ENCODE measurements at places on chromosomes 1 and 21.

GRCh38 chr1:40872276-40872675, 10.1 kb upstream of the CITED4 start:
- DNase-seq: no peak

GRCh38 chr1:229716069-229716468, 90.0 kb downstream of the URB2 start:
- no peak for DNase-seq

DNA sequence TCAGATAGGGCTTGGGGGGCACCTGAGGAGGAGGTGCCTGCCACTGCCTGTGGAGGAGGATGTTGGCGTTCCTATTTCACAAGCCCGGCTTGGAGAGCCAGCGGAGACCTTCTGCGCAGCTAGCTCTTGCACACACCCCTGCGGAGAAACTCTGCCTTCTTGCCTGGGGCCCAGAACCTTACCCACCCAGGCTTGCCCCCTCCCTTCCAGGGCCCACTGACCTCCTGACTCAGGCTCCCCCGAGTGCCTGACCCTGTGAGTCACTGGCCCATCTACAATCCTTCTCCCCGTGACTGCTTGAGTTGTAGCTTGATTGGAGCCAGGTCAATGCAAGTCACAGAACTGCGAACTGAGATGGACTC, 3.4 kb downstream of the HES2 start:
- DNase-seq: no peak

DNA sequence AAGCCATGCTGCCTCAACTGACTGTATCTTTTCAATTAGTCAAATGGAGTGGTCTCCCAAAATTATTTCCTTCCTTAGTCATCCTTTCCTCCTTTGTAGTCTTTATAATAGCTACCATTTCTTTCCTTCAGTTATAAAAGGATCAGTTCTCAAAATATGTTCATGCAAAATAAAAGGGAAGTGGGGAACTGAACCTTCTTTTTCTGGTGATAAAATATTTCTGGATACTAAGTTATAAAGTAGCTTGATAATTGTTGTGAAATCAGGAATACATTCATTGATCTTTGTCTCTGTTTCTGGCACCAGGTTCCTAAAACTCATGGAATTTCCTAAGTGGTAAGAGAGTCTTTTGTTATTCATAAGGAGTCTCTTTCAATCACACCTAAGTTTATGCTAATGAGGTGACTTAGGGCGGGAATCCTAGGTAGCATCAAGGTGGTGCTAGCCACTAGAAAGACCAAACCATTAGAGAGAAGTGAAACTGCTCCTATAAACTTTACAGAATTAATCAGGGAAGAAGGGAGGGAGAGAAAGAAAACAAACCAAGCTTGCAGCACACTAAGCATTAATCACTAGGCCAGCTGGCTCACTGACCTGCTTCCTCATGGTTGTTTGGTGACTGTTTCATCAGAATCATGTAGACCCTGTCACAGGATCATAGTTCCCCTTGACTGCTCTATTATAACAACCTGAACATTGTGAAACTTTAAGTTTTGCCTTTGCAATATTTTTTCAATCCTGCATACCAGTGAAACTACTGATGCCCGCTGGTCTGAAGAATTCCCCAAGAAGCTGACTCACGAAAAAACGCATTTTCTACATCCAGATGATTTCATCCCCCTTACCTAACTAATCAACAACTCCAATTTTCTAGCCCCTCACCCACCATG, 161.6 kb upstream of the PTBP2 start:
- DNase-seq: no peak

DNA sequence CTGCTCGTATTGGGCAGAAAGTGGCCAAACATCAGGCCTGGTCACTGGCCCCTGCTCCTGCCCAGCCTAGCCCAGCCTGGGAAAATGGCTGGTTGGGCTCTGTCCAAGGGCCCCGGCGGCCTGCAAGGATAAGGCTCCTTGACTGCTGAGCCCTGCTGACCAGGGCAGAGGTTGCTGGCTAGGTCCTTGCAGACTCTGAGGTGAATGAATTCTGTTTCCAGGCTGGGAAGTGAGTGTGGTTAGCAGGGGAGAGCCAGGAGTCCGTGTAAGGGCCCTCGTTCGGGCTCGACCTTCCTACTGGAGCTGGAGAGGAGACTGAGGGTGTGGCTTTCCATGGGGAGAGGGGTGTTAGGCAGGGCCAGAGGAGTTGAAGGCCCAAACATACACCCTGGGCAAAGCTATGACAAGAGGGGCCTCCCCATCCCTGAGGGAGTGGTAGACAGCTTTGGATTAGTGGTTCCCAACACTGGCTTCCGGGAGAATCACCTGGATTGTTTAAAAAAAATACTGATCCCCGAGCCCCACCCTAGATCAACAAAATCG, 20.6 kb downstream of the CSF1 start:
- no peak for DNase-seq

GRCh38 chr1:184664042-184664660, 90.5 kb downstream of the EDEM3 start:
- DNase-seq: peak; percentile 84

GRCh38 chr1:211259638-211260126, 516 bp downstream of the RCOR3 start:
- DNase-seq: peak; percentile 81

DNA sequence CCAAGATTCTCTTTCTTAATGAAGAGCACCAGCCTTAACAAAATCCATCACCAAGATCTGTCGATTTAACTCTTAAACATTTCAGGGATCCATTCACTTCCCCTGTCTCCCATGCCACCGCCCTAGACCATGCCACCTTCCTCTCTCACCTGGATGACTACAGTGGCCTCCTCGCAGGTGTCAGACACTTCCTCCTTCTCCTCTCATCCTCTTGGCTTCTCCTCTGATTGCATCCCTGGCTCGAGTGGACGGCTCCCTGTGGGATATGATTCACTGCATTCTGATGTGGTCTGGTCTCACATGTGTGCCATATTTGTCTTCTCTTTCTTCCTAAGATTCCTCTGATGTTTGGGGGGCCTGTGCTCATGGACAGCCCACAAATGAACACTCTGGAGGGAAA, 66.4 kb upstream of the KLHDC7A start:
- no peak for DNase-seq

DNA sequence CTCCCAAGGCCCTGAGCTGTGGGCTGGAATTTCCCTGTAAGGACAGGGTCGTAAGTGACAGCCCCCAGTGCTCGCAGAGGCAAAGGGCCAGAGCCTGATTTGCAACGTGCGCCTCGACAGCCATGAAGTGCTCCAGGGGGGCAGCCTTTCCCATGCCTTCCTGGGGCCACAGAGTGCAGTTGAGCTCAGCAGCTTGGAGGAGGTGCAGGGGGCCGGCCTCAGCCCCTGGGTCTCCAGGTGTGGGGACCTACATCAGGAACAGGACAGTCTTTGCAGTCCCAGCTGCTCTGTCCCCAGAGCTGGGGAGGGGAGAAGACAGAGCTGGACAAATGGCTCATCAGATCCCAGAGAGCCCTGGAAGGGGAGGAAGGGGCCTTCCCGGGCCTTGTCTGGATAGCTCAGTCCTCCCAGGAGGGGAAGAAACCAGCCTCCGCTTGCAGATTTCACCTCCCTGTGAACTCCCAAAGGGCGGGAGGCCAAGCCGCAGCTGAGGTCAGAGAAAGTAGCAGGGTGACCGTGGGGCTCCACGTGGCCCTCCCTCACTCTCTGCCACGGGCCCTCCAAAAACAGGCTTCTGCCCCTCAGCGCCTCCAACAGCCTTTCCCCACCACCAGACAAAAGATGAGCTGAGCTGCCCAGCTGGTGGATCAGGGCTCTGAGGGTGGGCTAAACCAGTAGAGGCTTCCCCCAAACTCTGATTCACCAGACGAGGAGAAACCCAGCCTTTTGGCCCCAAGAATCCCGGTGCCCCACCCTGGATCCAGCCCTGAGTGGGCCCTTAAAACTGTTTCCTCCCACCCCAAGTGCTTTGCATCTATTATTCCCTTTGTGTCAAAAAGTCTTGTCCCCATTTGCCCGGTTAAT, 76.5 kb downstream of the DHRS3 start:
- DNase-seq: no peak

GRCh38 chr1:36571106-36571505, 88.4 kb upstream of the CSF3R start:
- DNase-seq: no peak

DNA sequence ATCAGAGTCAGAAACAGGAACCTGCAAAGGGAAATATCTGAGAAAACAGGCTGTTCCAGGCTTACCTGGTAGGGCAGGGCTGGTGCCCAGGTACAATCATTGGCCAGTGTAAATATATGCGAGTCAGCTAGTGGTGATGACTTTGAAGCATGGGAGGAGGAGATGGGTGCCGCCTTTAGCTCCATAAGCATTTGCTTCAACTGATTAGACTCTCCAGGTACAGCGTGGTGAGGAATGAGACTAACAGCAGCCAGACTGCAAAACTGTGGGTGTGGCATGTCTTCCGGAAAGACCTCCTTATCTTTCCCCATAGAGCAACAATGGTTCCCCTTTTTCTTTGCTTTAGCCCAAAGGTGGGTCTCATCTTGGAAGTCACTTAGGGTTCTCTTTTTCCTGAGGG, 137.2 kb downstream of the LRIG2 start:
- no peak for DNase-seq

DNA sequence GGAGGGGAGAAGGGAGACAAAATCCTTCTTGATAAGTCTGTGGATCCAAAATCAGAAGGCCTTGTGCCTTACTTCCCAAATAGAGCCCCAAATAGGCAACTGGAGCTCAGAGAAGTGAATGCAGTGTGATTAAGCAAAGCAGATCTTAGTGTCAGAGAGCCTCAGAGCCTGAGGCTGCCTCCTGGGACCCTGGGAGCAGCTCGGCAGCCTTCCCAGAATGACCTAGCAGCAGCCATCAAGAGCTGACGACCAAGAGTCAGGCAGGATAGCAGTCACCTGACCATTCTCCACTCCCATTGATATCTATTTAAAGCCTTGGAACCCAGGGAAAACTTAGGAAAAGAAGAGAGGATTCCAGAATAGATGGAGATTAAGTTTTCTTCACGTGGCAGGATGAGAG, 78.0 kb upstream of the SMYD2 start:
- DNase-seq: no peak

GRCh38 chr1:32925403-32926162, 24.4 kb upstream of the TMEM54 start:
- peak; percentile 30 for DNase-seq

DNA sequence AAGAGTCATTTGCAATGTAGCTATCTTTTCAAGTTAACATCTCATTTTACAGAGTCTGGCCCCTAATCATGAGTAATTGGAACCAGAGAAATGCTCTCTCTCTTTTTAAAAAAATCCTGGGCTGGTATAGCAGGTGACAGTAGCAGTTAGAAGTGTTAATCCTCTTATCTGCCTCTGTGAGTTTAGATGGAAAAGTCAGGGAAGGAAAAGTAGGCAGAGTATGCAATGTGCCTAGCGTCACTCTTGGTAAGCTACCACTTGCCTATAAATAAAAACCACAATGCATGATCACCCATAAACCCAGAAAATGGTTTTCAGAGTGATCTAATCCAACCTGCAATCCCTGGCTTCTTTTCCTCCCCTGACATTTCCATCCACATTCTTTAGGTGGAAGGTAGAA, 43.2 kb downstream of the UTP25 start:
- DNase-seq: no peak

DNA sequence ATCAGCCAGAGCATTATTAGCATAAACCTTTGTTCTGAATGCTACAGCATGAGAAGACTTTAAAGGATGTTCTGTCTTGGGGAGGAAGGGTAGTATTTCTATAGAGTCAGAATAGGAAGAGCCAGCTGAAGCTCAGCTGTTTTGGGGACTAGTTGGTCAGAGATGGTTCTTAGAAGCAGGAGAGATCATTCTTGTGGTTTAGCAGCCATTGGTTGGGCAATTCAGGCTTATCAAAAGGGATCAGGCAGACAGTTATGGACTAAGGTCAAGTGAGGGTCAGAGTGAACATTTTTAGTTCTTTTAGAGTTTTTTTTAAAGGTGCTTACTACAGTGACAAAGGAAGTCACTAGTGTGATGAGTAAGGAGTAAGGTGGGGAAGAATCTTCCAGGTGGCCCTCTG, 245.5 kb downstream of the RPS6KC1 start:
- DNase-seq: no peak

DNA sequence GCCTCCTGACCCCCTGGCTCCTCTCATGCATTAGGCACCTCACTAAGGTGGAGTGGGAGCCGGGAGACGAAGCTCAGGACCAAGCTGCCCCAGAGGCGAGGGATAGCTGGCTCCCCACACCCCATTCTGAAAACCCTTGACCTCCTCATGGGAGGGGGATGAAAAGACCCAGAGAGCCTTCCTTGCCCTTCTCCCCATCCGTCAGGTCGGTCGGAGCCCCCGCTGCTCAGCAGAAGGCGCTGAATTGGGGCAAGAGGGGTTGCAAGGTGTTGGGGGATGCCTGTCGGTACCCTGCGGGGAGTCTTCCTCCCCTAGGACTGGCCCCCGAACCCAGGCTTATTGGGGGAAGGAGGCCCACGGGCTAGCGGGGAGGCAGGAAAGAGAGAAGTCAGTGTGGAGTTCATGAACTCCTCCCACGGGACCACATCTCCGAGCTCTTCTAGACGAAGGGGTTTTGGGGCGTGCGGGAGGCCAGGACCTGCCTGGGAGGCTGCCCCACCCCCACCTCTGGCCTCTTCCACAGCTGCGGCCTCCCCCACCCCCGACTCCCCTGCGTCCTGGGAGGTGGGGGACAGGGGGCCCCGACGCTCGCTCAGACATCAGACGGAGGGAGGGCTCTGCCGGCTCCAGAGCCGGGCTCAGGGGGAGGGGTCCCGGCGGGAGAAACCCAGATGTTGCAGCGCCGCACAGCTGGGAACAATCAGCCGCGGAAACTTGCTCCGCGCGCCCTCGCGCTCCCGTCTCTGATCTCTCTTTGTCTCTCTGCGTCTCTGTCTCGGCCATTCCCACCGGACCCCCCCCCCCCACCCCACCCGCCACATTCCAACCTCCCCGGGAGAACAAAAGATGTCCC, 719 bp downstream of the MFAP2 start:
- no peak for DNase-seq

- no peak for DNase-seq
Measured at GRCh38 chr1:12615159-12615864, 2.7 kb downstream of the DHRS3 start.

DNA sequence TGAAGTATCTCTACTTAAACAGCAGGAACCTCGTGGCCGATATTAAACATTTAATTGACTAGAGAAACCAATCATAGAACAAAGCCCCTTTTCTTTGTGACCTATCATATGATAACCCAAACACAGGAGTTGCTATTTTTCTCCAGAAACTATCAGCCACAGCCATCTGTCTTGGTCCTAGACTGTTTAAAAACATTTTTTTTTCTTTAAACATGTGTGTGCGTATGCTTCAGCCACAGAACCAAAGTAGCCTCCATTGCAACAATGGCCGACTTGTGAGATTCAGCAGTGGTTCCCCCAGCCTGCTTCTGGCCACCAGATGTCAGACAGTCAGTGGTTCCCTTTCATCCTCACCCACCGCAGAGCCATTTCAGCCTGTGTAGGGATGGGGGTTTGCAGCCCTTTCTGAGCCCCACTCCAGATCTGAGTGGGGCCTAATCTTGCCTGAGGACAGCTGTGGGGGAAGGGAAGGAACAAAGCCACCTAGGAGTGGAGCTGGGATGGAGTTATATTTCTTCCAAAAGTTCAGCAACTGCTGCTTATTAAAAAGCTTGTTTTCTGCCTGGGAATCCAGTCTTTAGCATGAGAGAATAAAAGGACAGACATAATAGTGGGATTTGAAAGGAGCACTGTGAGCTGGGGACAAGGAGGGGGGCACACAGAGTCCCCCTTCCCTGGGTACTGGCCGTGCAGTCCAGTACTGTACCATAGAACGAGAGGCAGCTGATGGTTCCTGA, 11.7 kb upstream of the IGSF3 start:
- no peak for DNase-seq

GRCh38 chr1:61337441-61337951, 255.1 kb downstream of the NFIA start:
- no peak for DNase-seq
